ENCODE measurements at places on chromosomes 11 and 22.

- no peak for DNase-seq
Measured at GRCh38 chr11:108775324-108775723, 110.5 kb downstream of the DDX10 start.

GRCh38 chr11:60838132-60838531 is 3.8 kb upstream of the CCDC86 start:
- no peak for DNase-seq

GRCh38 chr11:17538731-17539130 is 5.5 kb downstream of the USH1C start:
- no peak for DNase-seq

DNA sequence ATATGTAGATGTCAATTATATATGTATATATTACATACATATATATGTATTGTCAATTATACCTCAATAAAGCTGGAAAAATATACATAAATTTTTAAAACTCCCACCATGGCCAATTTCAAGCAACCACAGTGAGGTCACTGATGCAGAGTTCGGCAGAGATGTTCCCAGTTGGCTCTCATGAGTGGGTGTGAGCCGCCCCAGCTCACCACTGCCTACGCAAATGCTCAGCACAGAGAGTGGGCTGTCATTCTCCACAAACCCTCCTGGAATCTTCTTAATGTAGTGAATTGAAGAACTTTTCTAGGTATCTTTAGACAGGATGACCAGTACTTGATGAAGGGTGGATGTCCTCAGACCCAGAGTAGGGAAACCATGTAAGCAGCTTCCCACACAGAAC is 96.6 kb upstream of the TMEM45B start:
- DNase-seq, result no peak

DNA sequence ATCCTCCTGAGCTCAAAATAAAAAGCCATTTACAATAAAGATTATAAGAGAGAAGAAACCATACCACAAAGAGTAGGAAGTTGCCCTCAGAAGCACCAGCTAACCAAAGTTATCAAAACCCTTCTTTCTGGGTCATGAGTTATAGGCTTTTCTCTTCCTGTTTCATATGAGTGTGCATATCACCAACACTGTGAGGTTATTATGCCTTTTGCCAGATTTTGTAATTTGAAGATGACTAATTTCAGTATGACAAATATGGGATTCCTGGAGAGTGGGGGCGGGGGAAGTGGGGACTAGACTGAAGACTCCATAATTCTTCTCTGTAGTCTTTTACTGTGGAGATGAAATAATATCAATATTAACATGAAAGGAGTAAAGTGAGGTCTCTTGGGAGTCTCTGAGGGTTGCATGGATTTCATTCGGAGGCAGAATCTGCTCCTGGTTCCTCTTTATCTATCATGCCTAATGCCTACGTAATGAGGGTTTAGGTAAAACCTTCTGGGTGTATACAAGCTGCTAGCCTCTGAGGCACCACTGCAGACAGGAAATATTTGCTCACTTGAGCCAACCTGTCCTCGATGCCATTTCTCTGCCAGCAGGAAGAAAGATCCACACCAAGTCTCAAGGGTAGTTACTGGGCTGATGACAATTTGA is 2.1 kb downstream of the LPXN start:
- DNase-seq, result no peak
